T47D (cell line): ENCODE measurements at places on chromosomes 11 and 22.

- DNase-seq, result no peak
These were observed 216.3 kb upstream of the SYN3 start for GRCh38 chr22:33274214-33275072.

DNA sequence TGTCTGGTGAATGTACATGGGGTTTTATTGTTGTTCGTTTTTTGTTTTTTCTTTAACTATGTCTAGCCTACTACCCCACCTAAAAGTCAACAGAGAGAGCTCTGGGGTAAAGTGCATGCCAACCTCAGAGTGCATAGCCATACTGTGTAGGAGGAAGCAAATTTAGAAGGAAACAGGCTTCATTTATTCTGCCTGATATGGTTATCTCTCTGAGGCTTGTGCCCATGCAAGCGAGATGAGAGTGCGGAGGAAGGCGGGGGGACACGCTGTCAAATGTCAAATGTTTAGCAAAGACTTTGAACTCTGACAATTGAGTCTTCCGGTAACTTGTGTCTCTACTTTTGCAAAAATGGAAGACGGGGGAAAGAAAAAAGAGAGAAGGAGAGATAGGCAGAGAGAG is 295.5 kb downstream of the ETS1 start:
- no peak for DNase-seq

GRCh38 chr11:111387363-111387762 is 8.3 kb upstream of the POU2AF1 start:
- no peak for DNase-seq

DNA sequence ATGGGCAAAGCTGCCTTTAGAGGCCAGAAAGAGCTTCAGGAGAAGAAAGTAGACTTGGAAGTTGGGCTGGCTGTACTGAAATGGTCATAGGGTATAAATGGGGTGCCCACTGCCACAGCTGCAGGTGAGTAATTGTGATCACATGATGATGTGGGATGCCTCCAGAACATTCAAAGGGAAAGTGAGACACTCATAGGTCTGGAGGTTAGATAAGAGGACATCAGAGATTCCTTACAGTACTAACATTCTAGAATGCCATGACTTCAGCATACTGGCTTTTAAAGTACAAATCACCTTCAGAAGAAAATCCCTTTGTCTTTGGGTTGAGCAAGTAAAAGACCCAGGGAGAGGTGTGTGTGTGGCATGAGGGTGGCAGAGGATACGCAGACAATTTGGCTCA is 419.2 kb downstream of the TENM4 start:
- no peak for DNase-seq

- DNase-seq, result no peak
These were observed 30.1 kb downstream of the SMCO4 start for GRCh38 chr11:93512949-93513667.

GRCh38 chr11:60513496-60514460 is 1.4 kb upstream of the MS4A13 start:
- no peak for DNase-seq

- DNase-seq, result no peak
These were observed 4.3 kb downstream of the TNNI2 start for GRCh38 chr11:1843098-1843473.

DNA sequence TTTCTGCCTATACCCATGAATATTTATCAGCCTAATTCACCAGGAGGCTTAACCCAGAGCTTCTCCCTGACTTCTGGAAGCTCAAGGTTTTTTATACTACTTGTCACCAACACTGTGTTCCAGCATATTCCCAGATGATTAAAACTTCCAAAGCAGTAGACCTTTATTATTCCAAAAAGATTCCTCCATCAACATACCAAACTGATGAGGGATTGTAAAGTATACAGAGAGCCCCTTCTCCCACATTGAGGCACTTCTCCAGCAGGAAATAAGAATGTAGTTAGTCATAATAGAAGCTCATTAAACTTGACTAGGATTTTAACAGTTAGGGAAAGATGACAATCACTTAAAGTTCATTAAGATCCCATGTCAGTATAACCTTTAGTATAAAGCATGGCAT is 51.4 kb upstream of the CEP126 start:
- no peak for DNase-seq

GRCh38 chr11:85276332-85276731 is 350.8 kb downstream of the DLG2 start:
- DNase-seq, result no peak

DNA sequence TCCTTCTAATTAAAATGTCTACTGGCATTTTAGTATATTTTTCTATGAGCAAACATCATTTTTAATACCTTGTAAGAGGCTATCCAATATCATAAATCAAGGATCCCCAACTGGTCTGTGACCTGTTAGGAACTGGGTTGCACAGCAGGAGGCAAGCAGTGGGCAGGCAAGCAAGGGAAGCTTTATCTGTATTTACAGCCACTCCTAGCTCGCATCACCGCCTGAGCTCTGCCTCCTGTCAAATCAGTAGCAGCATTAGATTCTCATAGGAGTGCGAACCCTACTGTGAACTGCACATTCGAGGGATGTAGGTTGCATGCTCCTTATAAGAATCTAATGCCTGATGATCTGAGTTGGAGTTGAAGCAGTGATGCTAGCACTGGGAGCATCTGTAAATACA is 70.2 kb upstream of the CREB3L1 start:
- no peak for DNase-seq
